ENCODE measurements at places on chromosomes 3 and 15.

DNA sequence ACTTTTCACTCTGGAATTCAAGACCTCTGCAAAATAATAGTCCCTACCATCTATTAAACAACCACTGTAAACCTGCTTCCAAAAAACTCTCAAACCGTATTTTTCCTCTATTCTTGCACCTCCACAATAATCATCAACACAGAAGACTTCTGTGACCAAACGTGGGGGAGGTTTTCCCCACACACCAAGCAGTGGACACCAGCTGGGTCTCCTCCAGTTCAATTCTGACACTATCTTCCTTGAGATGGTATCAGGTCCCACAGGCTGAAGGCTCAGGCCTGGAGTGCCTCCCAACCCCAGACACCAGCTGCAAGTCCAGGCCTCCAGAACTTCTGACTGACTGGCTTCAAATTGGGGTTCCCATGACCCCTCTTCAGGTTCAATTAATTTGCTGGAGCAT is 89.6 kb upstream of the RAP2B start:
- no peak for DNase-seq

DNA sequence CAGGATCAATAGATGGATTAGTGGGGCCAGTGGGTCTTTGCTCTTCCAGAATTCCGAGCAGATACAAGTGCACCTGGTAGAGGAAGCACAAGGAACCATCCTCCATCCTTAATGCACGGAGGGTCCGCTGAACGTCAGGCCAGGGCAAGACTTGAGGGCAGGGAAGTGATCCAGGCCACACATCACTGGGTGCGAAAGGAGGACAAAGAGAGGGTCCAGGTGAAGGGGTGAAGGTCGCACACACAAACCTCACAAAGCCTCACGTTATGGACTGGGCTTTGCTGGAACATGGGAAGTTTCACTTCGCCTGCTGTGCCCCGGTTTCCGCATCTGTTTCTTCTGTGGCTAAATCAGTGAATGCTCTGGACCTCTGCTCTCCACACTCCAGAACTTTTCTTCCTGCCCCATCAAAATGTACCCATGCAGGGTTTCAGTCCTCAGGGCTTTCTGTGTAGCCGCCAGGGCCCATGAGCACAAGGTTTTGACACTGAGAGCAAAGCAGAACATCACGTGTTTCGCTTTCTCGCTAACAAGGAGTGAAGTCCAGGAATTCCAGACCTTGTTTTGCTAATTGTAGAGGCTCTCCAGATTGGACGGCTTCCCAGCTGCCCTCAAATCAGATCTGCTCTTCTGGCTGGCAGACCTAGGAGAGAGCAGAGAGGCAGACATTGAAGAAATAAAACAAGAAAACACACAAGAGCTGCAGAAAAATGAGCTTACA is 56.3 kb downstream of the KLF15 start:
- no peak for DNase-seq

GRCh38 chr3:180776433-180776832 is 97.1 kb upstream of the CCDC39 start:
- DNase-seq = no peak

GRCh38 chr3:188689101-188689574 is 482.6 kb upstream of the TPRG1 start:
- no peak for DNase-seq

GRCh38 chr15:88908697-88909621 is 4.2 kb downstream of the MFGE8 start:
- DNase-seq = no peak

DNA sequence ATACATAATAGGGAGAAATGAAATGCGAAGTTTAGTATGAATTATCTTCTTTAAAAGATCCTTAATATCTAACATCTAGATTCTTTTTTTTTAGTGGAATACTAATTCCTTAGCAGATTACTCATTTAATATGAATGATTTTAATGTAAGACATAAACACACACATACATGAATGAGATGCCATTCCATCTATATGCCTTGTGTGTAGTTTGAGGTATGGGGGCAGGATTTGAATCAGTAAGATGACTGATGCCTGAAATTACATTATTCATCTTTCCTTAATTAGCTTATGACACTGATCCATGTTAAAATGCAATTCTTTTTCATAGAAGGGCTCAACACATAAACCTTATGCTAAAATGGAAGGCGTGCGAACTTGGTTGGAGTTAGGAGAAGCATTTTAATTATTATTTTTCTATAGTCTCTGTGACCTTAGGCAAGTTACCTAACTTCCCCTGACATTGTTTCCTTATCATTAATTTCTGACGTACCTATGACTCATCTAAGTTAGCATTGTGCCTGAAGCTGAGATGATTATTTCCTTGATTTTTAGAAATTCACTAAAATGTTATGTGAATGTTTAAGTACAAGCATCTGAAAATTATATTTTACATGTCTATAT is 10.8 kb upstream of the BNIP2 start:
- DNase-seq = no peak

GRCh38 chr3:155443815-155444214 is 150.3 kb upstream of the STRIT1 start:
- no peak for DNase-seq

DNA sequence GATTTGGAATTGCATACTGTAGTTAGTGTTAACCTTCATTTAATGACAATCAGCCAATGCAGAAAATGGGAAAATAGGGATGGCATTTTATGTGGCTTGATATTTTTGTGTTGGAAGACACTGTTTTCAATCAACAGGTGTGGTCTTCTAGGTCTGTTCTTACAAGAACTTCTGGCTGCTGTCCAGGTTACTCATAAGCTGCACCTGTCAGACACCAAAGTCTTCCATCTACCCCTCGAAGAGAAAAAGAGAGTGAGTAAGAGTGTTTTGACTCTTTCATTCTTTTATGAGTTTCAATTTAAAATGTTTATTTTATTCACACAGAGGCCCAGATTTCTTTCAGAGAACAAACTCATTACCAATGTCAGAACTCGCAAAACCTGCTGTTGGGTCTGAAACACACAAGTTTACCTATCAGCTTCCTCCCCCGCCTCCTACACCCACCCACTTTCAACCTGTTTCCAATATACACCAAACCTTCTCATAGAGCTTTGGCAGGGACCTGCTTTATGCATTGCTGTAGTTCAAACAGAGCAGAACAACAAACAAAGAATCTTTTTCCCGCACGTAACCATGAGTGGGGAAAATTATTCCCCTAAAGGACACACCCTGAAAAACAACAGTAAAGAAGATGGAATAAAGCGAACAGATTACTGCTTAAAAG is 767.7 kb upstream of the ALCAM start:
- DNase-seq = peak; percentile 93

GRCh38 chr15:68276668-68277067 is 877 bp upstream of the FEM1B start:
- DNase-seq = no peak

DNA sequence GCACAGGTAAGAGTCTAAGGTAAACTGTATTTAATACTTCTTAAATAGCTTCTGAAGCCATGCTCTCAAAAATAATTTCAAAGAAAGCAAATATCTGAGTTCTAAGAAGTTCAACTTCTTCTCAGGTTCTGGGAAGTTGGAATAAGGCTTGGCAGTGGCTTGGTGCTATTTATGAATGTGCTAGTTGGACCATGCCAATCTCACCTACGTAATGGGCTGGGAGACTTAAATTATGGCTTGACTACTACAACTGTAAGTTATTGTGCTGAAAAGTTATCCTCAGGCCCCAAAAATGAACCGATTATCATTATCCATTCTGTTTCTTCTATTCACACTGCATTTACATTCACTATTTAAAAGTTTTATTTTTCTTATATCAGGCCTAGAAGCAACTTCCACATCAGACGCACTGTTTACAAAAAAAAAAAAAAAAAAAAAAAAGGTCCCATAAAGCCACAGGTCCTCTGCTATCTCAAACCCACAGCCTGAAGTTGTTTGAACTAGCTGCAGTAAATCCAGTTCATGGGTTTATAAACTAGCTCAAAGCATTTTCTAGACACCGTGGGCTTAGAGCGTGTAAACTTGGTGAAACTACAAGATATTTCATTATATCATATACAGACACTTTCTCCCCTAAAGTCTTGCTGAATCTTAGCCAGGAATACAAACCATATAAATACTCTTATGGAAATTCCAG is 3.4 kb downstream of the LRIG1 start:
- DNase-seq = no peak

DNA sequence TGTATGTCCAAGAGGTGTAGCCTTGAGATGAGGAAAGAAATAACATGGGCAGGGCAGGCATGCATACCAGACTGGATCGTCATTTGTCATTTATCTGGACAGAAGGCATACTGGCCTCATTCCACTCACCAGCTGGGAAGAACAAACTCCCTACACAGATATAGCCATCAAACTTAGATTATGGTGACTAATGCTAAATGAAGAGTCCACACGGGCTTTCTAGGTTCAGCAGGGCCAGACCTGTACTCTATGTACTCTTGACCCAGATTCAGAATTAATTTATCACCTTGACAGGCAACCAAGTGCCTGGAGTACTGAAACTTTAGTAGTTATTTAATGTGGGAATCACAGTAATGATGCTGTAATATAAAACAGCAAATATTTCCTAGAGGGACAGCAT is 164.3 kb upstream of the IL12A start:
- DNase-seq = no peak

GRCh38 chr3:40895109-40895508 is 304.2 kb upstream of the CTNNB1 start:
- DNase-seq = no peak

DNA sequence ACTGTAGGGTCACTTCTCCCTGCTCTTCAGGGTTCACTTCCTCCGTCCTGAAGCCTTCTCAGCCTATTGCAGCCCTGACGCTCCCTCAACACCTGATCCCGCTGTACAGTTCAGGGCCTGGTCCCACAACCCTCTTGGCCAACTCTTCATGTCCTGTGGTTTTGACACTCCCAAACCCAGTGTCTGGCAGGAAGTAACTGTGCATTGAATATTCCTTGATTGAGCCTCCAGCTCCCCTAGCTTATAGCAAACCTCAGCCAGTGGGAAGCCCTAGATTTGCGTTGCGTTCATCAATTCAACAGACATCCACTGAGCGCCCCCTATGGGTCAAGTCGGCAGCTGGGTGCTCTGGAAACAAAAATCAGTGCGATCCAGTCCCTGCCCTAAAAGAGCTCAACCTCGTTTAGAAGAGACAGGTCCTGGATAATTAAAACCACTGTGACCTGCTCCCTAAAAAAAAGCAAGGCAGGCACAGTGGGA is 13.5 kb downstream of the UBAP1L start:
- peak; percentile 34 for DNase-seq

GRCh38 chr3:47392933-47393332 is 12.1 kb downstream of the PTPN23 start:
- DNase-seq = no peak

DNA sequence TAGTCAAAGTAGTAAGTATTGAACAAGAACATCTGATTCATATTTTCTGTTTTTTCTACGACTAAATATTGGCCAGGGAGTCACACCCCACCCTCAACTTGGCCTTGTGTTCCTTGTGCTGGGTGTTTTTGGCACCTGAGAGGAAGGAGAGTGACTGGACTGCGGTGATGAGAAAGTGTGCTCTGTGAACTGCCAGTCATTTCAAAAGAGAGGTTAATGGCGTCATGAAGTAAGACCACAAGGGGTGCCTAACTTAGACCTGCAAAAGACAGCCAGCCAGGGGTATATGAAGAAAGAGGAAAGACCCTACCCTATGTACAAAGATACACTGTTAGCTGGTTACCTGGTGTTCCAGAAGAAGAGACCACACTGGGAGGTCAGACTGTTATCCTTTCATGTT is 58.4 kb upstream of the COL8A1 start:
- DNase-seq = no peak

DNA sequence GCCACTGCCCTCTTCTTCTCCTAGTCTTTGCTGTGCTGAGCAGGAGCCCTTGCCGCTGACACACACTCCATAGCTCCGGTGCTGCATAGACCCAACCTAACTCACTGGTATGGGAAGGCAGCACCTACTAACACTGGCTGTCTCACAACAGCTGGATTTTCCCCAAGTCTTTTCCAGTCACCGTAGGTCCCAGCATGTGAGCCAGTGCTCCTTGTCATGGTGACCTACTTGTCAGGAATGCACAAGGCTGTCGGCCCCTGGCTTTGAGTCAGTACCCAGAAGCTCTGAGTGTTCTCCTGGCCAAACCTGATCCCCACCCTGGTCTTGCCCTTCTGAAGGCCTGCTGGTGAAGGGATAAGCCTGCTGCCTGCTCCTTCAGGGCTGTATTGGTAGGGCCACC is 25.7 kb downstream of the AMOTL2 start:
- no peak for DNase-seq

DNA sequence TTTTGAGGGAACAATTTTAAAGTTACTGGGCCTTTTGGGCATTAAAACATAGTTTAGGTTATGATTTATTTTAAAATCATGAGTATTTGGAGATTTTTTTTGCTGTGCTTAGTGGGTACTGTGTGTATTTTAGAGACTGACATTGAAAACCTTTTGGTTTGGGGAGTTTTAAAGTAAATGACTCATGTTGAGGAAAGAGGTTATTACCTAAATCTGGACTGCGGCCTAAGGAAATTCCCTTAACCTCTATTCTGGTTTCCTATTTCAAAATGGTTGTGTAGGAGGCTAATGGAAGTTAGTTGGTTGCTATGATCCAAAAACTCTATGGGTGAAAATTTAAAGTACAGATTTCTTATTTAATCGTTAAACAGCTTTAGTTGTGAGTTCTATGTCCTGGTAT is 57.3 kb upstream of the DPH6 start:
- DNase-seq = no peak

- no peak for DNase-seq
Measured at GRCh38 chr15:94256511-94256910, 25.1 kb downstream of the MCTP2 start.

- no peak for DNase-seq
Measured at GRCh38 chr3:169432708-169433432, 230.6 kb downstream of the MECOM start.

- no peak for DNase-seq
Measured at GRCh38 chr15:78034495-78035191, 42.9 kb downstream of the TBC1D2B start.

DNA sequence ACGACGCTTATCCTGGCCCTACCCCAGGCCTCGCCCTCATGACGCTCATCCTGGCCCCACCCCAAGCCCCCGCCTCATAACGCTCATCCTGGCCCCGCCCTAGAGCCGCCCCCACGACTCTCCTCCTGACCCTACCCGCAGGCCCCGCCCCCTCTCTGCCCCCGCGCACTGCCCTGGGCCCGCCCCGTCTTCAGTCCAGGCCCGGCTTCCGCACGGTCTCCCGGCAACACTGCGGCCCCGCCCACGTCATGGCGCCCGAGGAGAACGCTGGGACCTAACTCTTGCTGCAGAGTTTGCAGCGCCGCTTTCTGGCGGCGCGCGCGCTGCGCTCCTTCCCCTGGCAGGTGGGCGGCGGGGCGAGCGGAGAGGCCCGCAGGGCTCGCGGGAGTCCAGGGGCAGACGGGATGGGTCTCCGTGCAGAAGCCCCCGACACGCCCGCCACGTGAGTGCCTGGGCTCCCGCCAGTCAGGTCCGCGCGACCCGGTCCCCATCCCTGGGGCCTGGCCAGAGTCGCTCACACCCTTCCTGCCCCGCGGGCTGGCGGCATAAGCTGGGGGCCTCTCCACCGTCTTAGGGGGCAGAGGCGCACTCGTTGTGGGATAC is 52.5 kb upstream of the ROPN1B start:
- peak; percentile 96 for DNase-seq

- DNase-seq = no peak
Measured at GRCh38 chr15:81351651-81352050, 22.4 kb downstream of the TMC3 start.

- no peak for DNase-seq
Measured at GRCh38 chr15:93500155-93500554, 411.1 kb upstream of the RGMA start.

- no peak for DNase-seq
Measured at GRCh38 chr3:36656873-36657272, 107.5 kb downstream of the DCLK3 start.

All from NCI-H345 (cell line).